ENCODE measurements at places on chromosomes 5 and 9.

GRCh38 chr9:35035851-35036701, 36.3 kb downstream of the VCP start:
- no peak for DNase-seq

- DNase-seq, result no peak
Measured at GRCh38 chr9:93043122-93043521, 15.4 kb upstream of the SUSD3 start.

DNA sequence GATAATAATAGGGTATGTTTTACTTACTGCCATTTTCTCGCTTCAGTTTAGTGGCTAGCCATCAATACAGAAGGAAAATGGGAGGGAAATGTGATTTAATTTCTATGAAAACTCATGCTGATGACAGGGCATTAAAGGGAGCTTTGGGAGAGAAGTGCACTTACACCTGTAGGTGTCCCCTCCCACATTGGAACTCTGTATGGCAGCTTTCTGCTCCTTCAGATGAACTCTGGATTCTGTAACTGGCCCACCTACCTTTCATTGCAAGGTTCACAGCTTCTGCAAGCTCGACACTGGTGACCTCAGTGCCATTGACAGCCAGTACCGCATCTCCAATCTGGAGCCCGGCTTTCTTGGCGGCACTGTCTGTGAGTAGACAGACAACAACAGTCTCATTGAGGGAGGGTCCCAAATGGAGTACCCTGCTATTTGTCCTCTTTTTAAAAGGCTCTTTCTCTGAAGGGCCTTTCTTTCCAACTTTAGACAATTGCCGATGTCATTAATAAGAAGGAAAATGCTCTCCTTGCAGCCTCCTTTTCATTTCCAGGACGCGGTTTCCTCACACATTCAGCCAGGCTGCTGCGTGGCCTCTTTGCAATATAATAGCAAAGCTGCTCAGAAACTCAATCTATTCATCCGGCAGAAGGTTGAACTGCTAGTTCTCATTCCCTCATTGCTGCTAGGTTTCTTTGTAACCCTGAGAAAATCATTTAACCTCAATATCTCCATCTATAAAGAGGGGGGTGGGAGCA, 63.6 kb downstream of the NUDT12 start:
- no peak for DNase-seq

- DNase-seq, result no peak
Measured at GRCh38 chr5:118726891-118727290, 261.5 kb downstream of the DTWD2 start.

- no peak for DNase-seq
Measured at GRCh38 chr9:124813501-124814163, 36.7 kb downstream of the OLFML2A start.

GRCh38 chr9:91534374-91534773, 110.7 kb upstream of the NFIL3 start:
- DNase-seq, result no peak

- DNase-seq, result no peak
Measured at GRCh38 chr9:77304543-77304942, 127.2 kb downstream of the VPS13A start.

DNA sequence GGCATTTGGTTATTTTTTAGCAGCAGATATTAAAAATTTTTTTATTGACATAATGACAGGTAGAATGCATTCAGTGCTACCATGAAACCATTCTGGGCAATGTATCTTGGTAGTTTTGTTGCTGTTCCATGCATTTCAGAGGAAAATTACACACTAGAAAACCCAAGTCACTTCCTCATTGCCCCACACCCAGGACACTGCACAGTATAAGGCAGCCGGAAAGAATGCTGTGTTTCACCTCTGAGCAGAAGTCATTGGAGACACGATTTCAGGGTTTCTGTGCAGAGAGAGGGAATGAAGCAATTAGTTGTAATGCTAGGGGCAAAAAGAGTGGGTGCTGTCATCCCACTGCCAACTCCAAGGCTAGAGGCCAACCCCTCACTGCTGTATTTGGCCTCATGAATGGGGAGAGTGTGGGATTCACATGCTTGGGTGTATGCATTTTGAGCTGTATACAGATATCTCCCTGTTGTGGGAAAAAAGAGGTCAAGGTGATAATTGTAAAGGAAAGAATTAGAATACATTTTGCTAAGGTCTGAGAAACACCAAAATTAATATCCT, 290.5 kb downstream of the BNC2 start:
- no peak for DNase-seq

GRCh38 chr9:82255481-82256176, 267.1 kb downstream of the SPATA31D1 start:
- no peak for DNase-seq

GRCh38 chr5:122468351-122469116, 156.5 kb downstream of the SNCAIP start:
- no peak for DNase-seq

GRCh38 chr5:147327421-147327820, 92.6 kb downstream of the STK32A start:
- DNase-seq, result no peak

- DNase-seq, result no peak
Measured at GRCh38 chr9:128208386-128208785, 5.2 kb downstream of the DNM1 start.

DNA sequence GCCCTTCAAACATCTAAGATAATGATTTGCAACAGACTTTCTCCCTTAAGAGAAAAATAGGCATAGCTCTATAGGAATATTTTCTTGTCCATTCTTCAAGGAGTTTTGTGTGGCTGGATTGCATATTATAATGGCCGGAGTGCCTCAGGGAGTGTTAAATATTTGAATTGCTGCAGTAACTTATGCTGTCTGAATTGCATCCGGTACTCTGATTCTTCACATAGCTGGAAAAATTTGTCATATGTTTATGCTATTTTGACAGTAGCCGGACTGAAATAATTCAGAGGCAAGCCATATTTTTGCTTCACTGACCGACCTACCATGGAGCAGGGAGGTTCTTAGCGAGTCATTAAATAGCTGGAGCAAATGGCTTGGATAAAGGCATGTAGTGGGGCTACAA, 621.0 kb downstream of the ACTL7B start:
- no peak for DNase-seq

DNA sequence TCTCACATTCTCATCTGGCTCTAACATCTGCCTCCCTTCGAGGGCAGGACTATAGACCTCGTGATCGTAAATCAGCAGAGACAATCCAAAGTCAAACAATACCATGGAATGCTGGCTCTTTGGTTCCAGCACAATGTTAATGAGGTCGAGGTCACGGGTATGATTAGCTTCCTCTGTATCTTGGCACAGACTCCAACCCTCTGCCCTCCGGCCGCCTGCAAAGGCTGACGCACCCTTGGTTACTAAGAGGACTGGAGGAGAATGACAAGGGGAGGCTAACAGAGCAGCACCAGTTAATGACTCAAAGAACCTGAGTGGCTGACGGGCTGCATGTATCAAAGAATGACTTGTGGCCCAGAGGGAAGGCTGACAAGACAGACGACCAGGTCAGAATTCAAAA, 10.1 kb downstream of the LHFPL2 start:
- no peak for DNase-seq

- no peak for DNase-seq
Measured at GRCh38 chr5:126219616-126220015, 203.6 kb upstream of the GRAMD2B start.

GRCh38 chr9:116049456-116049855, 104.1 kb upstream of the PAPPA start:
- DNase-seq, result no peak

DNA sequence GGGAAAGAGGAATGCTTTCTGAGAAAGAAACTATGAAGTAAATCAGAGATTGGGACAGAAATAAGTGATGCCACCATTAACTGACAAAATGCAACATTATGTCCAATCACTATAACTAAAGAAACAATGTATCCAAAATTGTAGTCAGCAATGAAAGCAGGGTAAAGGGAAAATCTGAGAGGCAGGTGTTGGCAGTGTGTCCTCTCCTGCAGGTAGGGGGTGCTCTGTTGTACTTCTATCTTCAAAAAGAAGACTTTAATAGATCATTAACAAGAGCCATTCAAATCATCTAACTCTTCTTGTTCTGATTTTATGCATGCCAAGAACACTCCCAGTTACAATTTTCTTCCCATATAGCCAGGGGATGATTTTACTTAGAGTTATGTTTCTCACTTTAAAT, 1275.7 kb downstream of the PTPRD start:
- no peak for DNase-seq

- DNase-seq, result no peak
Measured at GRCh38 chr5:65149827-65150226, 331.9 kb downstream of the ADAMTS6 start.

- DNase-seq, result no peak
Measured at GRCh38 chr9:34334337-34334824, 5.0 kb downstream of the NUDT2 start.
